Activated CD8-positive, alpha-beta memory T cell treated with anti-CD3 and anti-CD28 coated beads, Interleukin-2, amount 10 ng/mL, durations not matched to agents 7 days and 5 days (primary cell): ENCODE measurements at places on chromosomes 11 and 22. TPM values are rescaled to one million over a fixed set of nuclear protein-coding genes. Genes with fewer than 3 reads are reported as not detected.
A peak's percentile ranks its signal among the peaks of the same experiment; 100 is the strongest.

The NUP50 gene
- 155 TPM for total RNA-seq

DNA sequence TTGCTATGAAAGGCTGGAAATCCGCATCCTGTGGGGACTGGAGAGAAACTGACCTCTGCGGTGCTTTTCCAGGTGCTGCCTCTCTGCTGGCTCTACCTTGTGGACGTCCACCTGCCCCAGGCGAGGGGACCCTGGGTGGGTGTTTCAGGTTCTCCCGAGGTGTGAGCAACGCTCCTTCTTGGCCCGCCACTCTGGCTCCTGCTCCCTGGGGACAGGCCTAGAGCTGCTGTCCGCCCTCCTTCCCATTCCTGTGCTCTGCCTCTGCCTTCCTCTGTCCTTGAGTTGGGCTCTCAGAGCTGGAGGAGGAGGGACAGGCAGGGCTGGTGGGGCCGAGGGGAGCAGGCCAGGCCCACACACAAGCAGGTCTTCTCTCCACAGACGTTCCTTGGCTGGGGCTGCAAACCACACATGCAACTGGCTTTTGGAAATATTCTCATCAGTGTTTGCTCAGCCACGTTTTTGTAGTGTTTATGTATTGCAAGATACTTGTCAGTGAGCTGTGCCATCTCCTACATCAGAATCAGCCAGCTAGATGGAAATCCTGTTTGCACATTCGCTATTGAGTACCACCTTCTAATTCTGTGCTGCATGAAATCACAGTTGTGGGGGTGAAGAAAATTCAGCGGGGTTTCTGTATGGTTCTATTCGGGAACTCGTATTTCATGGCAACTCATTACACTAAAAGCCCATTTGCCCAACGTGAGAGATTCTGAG is 1115.0 kb downstream of the BRD1 start:
- no peak overlapping the region for H3K4me3 ChIP-seq
- H3K27ac ChIP-seq: no peak overlapping the region
- no peaks in the 10 kb centered on the region for H3K27me3 ChIP-seq
- DNase-seq: no peak

- peaks cover 52% of the 10 kb centered on the region for H3K36me3 ChIP-seq
- H3K4me1 ChIP-seq: peaks cover 32% of the 10 kb centered on the region
- H3K4me3 ChIP-seq: peak overlapping the region; percentile 93
- H3K27ac ChIP-seq: peak overlapping the region; percentile 98
Measured at GRCh38 chr11:2989551-2989950, 2.6 kb downstream of the NAP1L4 start.

- H3K27me3 ChIP-seq: peaks cover 26% of the 10 kb centered on the region
- peaks cover 2% of the 10 kb centered on the region for H3K4me1 ChIP-seq
- DNase-seq: no peak
- H3K36me3 ChIP-seq: no peaks in the 10 kb centered on the region
- no peak overlapping the region for H3K4me3 ChIP-seq
- no peak overlapping the region for H3K27ac ChIP-seq
Measured at GRCh38 chr22:46028106-46028991, 51.4 kb upstream of the WNT7B start.

DNA sequence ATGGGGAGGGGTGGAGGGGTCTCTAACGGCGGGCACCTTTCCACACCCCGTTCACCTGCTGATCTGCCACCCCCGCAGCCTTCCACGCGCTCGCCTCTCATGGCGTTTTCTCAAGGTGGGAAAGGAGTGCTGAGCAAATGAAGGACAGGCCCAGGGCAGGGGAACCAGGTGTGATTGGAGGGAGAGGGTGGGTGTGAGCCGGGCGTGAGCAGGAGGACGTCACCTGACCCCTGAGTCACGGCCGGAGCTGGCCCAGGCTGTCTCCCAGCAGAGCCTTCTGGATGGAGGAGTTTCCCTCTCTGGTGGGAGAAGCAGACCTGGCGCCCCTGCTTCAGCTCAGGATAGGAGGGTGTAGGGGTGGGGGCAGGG is 14.0 kb upstream of the ARHGAP8 start:
- DNase-seq: no peak
- H3K4me3 ChIP-seq: no peak overlapping the region
- H3K27ac ChIP-seq: no peak overlapping the region
- H3K27me3 ChIP-seq: no peaks in the 10 kb centered on the region
- H3K36me3 ChIP-seq: no peaks in the 10 kb centered on the region
- no peaks in the 10 kb centered on the region for H3K4me1 ChIP-seq

DNA sequence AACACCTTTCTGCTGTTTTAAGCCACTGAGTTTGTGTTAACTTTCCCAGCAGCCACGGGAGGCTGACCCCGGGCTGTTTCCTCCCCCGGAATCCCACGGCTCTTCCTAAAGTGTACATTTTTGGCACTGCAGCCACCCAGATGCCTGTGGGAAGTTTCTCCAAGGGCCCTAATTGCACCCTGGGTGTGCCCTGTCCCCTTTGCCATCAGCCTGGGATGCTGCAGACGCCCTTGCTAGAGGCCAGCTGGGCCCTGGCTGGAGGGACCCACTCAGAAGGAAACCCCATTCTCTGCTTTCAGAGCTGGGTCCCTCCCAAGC is 883.3 kb downstream of the BRD1 start:
- no peak overlapping the region for H3K27ac ChIP-seq
- H3K4me3 ChIP-seq: no peak overlapping the region
- H3K36me3 ChIP-seq: no peaks in the 10 kb centered on the region
- H3K27me3 ChIP-seq: no peaks in the 10 kb centered on the region
